ENCODE measurements at places on chromosomes 2 and 18. TPM values are rescaled to one million over a fixed set of nuclear protein-coding genes. Genes with fewer than 3 reads are reported as not detected.

The MC4R gene
- polyA plus RNA-seq, result not detected

The AMER3 gene
- 5.7 TPM for polyA plus RNA-seq

The ABCG5 gene
- polyA plus RNA-seq, result not detected

The GEN1 gene
- polyA plus RNA-seq, result 0.95 TPM

The EMILIN2 gene
- polyA plus RNA-seq, result 6.1 TPM

The IL1F10 gene
- not detected for polyA plus RNA-seq

The REG3G gene
- polyA plus RNA-seq, result not detected

The AKAIN1 gene
- polyA plus RNA-seq, result not detected

The KLF7 gene
- polyA plus RNA-seq, result 11.2 TPM

The IL1RL1 gene
- polyA plus RNA-seq, result 1.7 TPM

The C2orf80 gene
- 3.3 TPM for polyA plus RNA-seq

The COL4A4 gene
- polyA plus RNA-seq, result 0.63 TPM

The ANKZF1 gene
- 19.2 TPM for polyA plus RNA-seq

The HOXD1 gene
- polyA plus RNA-seq, result 2.1 TPM

The MC2R gene
- polyA plus RNA-seq, result not detected

The HES6 gene
- polyA plus RNA-seq, result 572 TPM

The SNED1 gene
- polyA plus RNA-seq, result 3.6 TPM

The AGXT gene
- polyA plus RNA-seq, result 1.1 TPM

The SH3RF3 gene
- polyA plus RNA-seq, result 2.3 TPM

The CCDC102B gene
- 3.0 TPM for polyA plus RNA-seq

The LYG2 gene
- not detected for polyA plus RNA-seq

The C1QL2 gene
- 5.2 TPM for polyA plus RNA-seq

The SMYD1 gene
- 0.19 TPM for polyA plus RNA-seq

The NT5C1B gene
- not detected for polyA plus RNA-seq

The ATP8B1 gene
- 1.8 TPM for polyA plus RNA-seq

The LRRTM4 gene
- polyA plus RNA-seq, result 1.1 TPM

The ALS2 gene
- polyA plus RNA-seq, result 10.7 TPM
